ENCODE measurements at places on chromosomes 5 and 9.

DNA sequence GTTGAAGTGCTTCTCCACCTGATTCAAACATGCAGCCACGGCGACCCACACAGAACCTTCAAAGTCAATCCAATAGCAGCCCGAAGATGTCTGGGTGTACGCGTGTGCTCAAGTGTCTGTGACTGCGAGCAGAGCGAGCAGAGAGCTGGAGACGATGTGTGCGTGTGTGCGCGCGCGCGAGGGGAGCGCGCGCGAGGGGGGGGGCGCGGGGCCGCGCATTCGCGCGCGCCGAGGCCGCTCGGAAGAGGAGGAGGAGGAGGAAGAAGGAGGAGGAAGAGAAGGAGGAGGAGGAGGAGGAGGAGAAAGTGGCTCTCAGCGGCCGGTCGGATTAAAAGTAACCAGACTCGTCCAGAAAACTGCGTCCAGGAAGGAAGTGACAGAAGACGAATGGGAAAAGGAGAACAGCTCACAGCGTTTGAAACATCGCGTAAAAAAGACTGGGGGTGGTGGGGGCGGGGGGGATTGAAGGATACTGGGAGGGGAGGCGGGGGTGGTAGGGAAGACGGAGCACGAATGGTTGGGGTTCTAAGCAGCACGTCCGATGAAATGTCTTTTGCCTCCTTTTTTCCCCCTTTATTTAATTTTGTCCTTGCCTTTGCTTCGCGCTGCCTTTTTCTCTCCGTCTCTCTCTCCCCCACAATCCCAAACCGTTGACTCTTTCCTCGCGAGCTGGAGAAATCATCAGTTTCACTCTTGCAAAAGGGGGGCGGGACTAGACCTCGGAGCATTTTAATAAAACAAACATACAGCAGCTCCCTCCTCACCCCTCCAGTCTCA, at the start of gene MEF2C:
TSS of gene MEF2C (minus strand) at position 126 of the 777 bp plus-strand sequence. CDS start 59,396 bp downstream, outside the sequence.
- DNase-seq = peak; percentile 33

DNA sequence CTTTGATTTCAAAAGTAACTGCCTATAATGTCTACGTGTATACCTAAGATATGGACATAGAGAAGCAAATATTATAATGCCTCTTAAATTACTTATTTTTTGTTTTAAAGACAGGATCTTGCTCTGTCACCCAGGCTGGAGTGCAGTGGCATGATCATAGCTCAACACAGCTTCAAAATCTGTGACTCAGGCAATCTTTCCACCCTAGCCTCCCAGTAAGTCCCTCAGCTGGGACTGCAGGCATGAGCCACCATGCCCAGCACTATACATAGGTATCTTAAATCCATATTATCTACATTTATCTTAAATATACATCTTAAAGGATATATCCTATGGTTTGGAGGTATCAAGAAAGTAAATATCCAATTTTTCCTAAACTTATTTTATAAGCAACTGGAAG, 261.2 kb downstream of the ARL15 start:
- DNase-seq = no peak

GRCh38 chr5:102991802-102992201, 128.1 kb downstream of the GIN1 start:
- no peak for DNase-seq

- DNase-seq = no peak
Observed at GRCh38 chr5:52920929-52921328, 68.2 kb upstream of the ITGA2 start.

- no peak for DNase-seq
Observed at GRCh38 chr9:84238652-84239051, 101.9 kb downstream of the SLC28A3 start.

DNA sequence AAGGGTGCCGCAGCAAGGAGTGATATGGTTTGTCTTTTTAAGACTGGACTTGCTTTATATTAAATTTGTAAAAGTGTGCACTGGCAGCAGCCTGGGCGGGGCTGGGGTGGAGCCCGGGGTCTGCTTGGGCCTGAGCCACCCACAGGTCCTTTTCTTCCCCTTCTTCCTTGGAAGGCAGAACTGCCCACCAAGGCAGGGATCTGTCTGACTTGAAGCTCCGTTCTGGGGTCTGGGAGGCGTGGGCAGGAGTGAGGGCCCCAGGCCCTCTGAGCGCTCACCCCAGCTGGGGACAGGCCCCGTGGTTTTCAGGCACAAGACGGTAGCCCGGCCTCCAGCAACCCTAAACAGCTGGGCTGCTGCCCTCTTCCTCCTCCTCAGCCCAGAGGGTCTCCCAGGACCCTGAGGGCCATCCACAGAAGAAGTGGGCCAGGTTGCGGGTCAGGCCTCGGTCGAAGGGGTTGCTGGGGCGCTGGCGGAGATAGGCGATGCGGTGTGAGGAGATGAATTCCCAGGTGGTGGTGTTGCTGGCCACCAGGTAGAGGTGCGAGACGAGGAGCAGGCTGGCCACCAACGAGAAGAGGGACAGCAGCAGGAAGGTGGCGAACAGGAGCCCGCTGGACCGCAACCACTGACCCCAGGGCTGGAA, 3.0 kb downstream of the ZDHHC12 start:
- no peak for DNase-seq

GRCh38 chr5:332843-333242, 11.3 kb downstream of the AHRR start:
- DNase-seq = no peak

DNA sequence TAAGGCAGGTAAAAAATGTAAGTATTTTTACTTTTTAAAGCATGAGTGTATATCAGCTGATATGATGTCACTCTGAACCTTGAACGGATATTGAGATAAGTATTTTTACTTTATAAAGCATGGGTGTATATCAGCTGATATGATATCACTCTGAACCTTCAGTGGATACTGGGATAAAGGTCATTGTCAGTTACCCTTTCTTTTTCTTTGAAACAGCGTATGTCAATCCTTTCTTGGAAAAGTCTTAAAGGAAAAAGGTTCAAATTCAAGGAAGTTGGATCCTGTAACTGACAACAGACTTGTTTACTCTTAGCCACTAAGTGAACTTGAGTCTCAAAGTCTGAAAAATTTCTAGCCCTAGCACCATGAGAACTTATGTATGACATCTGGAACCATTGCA, 61.7 kb upstream of the IFNK start:
- no peak for DNase-seq

GRCh38 chr9:15138357-15138686, 168.7 kb downstream of the TTC39B start:
- no peak for DNase-seq

DNA sequence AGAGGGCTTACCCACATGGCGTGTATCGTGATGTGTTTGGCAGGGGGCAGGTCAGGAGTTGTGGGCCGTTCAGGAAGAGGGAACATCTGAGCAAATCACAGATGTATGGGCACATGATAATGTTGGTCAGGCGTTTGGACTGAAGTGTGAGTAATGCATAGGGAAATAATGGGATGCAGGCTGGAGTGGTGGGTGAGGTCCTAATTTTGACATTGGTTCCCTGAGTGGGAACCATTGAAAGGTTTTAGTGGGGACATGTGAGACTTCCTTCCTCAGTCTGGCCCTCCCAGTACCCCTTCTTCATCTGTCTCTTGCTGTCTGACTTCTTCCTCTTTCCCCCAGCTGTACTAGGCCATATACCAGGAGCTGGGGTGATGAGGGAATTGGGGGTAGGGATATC, 7.6 kb downstream of the OTULIN start:
- no peak for DNase-seq

DNA sequence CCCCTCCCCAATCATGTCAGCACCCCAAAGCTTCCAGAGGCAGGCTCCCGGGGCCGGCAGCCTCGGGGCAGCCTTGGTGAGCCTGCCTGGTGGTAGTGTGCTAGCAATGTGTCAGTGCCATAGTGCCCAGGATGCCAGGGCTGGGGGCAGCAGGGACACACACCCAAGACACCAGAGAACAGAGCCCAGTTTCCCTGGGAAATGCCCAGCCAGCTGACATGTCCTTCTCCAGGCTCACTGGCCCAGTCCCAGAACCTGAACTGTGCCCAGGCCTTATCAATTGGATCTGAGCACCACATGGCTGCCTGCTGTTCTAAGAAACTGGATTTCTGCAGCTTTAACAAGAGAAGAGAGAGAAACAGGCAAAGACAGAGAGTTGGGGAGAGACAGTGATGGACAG, 74.9 kb upstream of the LRRTM2 start:
- no peak for DNase-seq

DNA sequence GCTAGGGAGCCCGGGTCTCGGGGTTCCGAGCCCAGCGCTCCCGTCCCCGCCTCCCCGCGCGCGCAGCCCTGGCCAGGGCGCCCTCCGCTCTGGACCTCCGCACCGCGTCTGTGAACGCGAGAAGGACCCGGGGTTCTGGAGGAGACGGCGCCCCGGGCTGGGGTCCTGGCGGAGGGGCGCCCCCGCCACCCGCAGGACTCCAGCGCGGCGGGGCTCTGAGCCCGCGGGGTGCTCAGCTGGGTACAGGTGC, 431 bp downstream of the TMOD1 start:
- DNase-seq = no peak

GRCh38 chr5:98735806-98736507, 37.5 kb upstream of the RGMB start:
- DNase-seq = peak; percentile 63

GRCh38 chr9:108621991-108622855, 233.6 kb downstream of the ACTL7B start:
- peak; percentile 73 for DNase-seq

DNA sequence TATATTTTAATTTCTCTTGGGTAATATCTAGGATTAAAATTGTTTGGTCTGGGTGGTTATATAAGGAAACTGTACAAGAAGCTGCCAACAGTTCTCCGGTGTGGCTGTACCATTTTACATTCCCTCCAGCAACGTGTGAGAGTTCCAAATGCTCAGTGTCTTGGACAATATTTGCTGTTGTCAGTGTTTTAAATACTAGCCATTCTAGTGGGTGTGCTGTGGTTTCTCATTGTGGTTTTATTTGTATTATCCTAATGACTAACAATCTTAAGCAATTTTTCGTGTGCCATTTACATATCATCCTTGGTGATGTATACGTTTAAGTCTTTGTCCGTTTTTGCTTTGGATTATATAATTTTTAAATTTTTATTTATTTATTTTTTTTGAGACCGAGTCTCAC, 34.0 kb downstream of the TNFSF15 start:
- no peak for DNase-seq

GRCh38 chr9:133130685-133131244, 9.7 kb upstream of the RALGDS start:
- no peak for DNase-seq

DNA sequence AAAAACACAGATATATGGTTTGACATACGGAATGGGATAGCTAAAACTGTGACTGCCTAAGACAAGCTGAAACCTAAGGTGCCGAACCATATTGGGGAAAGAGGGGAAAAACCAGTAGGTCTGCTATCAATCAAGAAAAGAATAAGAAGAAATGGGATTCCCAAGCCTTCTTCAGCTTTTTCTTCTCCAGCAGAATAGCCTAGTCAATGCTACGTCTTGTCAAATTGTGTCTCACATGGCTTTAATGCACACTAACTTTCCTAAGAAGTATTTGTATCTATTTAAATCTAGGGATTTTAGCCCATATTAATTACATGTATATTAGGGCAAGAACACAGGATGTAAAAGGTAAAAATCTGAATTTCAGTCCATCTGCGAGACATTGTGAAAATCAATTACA, 797 bp upstream of the FBXO38 start:
- no peak for DNase-seq
